ENCODE measurements at places on chromosomes 12 and 14. TPM values are rescaled to one million over a fixed set of nuclear protein-coding genes. Genes with fewer than 3 reads are reported as not detected.

Gene PRB2
- not detected for total RNA-seq

Gene OR6C2
- not detected for total RNA-seq

Gene ERP27
- total RNA-seq = 0.33 TPM

Gene CLECL1
- not detected for total RNA-seq

Gene FKBP4
- total RNA-seq = 45.7 TPM

Gene KLHL33
- not detected for total RNA-seq

Gene CELA1
- not detected for total RNA-seq

Gene GPHB5
- total RNA-seq = not detected

Gene BICDL1
- total RNA-seq = not detected

Gene DPY19L2
- total RNA-seq = 0.29 TPM

Gene RPS6KL1
- 14.7 TPM for total RNA-seq

Gene GALNT9
- total RNA-seq = 0.33 TPM

Gene RPL36AL
- 147 TPM for total RNA-seq

Gene GLIPR1L2
- total RNA-seq = not detected

Gene NRL
- total RNA-seq = 1.1 TPM

Gene JAG2
- total RNA-seq = 50.1 TPM

Gene GPR137C
- total RNA-seq = 0.48 TPM

Gene PAWR
- 95.7 TPM for total RNA-seq

Gene USP44
- 2.0 TPM for total RNA-seq
